Left lobe of liver (tissue), 2 donors: ENCODE measurements at places on chromosomes 3 and 15.

GRCh38 chr3:190318666-190319065 lies 3.6 kb downstream of the CLDN1 start:
- no peak for DNase-seq

DNA sequence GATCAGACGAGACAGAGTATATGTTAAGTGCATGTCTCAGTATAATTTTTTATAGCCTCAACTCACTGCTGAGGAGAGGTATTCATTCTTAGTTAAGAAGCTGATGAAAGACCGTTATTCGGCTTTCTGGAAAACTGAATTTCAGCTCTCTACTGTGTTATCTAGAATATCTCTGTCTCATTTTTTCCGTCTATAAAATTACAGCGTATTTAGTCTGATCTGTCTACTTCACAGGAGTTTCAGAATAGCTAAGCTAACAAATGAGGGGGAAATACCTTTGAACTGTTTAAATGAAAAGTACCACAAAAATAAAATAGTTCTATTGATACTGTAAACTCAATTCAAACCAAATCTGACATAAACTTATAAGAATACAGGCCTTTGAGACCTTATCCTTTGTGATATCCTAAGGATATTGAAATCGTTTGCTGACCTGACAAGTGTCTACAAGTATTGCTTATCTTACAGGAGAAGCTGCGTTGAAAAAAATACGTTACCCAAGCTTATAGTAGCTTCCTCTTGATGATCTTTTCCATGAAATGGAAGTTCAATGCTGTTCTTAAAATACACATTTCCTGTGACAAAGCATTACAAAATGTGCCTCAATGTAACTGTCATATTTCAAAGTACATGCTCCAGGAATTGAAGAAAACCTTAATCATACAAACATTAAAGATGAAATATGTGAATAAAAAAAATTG lies 104.6 kb downstream of the IL1RAP start:
- DNase-seq, result no peak

DNA sequence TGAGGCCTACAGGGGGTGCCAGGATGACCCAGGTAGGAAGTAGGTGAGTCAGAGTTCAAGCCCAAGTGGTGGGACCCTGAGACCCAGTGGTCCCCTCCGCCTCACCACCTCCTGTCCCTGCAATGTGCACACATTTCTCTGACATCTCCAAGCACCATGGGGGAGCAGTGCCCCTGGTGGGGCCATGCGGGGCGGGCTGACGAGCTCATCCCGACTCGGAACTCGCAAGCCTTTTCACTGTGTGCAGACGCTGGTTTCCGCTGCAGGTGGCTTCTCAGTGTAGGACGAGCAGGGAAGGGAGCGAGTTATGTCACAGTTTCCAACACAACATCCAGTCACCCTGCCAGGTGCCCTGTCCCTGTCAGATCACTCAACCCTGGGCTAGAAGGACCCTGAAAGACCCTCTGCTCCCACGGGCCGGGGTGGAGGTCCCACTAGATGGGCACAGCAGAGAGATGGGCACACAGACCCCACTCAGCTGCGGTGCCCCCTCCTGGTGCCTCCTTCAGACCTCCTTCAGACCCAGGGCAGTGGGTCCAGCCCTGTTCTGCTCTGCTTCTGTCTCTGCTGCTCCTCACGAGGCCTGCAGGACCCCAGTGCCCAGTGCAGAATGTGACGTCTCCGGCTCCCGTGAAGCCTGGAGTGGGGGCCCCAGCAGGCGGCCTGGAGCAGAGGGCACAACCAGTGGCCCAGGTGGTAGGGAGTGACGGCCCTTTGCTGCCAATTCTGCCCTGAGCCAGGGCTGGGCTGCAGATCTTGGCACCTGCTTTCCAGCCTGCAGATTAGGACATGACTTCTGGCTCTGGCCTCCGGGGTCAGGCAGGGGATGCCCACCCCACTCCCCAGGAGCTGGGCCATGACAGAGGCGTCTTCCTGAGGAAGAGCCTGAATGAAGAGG lies 102.0 kb upstream of the RPL32 start:
- DNase-seq, result peak; percentile 75

DNA sequence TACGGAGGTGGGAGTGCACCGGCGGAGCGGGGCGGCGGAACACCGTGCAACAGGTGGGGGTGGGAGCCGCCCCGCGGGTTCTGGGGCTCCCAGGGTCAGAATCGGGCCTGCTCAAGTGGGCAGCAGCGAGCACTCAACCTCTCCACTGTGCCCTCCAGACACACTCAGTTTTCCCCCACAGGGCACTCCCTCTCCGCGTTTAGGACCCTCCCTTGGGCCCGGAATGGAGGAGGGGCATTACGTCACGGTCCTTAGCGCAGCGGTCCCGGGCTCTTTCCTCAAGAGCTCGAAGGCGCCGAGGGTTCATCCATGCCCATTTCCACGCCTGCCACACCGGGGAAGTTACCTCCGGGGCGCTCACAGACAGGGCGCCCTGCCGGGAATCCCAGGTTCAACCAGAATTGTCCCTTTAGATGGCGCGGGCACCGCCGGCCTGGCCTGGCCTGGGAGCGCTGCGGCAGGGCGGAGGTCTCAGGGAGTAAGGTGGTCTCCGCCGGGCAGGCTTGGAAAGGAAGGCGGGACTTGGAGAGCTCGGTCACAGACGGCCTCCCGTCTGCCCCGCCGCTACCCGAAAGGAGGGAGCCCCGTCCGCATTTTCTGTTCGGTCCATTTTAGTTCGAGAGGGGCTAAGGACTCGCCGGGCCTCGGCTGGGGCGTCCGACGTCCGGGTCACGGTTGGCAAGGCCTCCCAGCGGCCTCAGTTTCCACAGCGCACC lies 5.1 kb downstream of the RNU6-1 start:
- DNase-seq, result no peak

DNA sequence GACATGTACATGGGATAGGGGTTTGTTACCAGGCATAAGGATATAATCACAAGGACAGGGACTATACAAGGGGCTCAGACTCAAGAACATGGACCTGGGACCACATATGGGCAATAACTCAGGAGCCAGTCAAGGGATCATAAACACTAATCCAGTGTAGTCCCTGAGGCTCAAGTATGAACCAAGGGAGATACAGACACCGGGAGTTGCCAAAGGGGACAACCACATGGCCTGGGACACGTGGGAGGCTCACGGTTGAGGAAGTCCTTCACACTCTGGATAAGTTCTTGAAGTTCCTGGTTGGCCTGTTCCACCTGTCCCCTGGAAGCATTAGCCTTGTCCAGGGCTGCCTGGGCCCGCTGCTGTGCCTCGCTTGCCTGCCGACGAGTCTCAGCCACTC lies 1.8 kb upstream of the USP19 start:
- DNase-seq, result no peak

DNA sequence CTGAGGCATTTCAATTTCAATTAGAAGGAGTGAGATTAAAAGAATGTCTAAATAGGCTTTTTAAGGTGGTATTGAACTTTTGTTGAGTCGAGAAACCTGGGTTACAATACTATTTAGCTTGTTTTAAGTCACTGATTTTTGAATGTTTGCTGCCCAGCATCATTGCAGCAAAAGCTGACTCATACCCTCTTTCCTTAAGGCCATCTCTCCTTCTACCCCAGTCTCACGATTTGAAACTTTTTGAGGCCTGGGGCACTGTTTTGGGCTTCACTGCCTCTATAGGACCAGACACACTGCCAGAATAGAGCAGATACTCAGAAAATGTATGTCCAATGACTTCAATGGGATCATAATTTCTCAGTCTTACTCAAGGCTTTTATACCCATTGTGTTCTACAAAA lies 319.6 kb upstream of the TGFBR2 start:
- no peak for DNase-seq

GRCh38 chr15:48352474-48353072 lies 21.3 kb downstream of the DUT start:
- no peak for DNase-seq

GRCh38 chr3:79491029-79491641 lies 276.7 kb downstream of the ROBO1 start:
- DNase-seq, result no peak

- DNase-seq, result no peak
These were observed 254.3 kb downstream of the CLSTN2 start for GRCh38 chr3:140189267-140189666.

GRCh38 chr15:100061944-100062343 lies 279.8 kb downstream of the ADAMTS17 start:
- DNase-seq, result no peak

DNA sequence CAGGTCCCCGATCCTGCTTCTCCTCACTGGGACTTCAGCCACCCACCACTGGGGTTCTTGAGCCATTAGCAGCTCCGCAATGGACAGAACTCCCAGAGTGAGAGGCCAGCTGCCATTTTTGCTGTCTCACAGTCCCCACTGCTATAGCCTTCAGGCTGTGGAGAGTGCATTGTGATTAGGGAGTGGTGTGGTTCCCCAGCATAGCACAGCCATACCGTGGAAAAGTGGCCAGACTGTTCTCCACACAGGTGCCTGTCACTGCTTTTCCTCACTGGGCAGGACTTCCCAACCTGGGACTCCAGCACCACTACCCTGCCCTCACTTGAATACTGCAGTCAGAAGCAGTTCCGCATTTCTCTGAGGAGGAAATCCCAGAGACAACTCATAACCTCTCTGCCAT lies 270.3 kb upstream of the DCBLD2 start:
- no peak for DNase-seq

DNA sequence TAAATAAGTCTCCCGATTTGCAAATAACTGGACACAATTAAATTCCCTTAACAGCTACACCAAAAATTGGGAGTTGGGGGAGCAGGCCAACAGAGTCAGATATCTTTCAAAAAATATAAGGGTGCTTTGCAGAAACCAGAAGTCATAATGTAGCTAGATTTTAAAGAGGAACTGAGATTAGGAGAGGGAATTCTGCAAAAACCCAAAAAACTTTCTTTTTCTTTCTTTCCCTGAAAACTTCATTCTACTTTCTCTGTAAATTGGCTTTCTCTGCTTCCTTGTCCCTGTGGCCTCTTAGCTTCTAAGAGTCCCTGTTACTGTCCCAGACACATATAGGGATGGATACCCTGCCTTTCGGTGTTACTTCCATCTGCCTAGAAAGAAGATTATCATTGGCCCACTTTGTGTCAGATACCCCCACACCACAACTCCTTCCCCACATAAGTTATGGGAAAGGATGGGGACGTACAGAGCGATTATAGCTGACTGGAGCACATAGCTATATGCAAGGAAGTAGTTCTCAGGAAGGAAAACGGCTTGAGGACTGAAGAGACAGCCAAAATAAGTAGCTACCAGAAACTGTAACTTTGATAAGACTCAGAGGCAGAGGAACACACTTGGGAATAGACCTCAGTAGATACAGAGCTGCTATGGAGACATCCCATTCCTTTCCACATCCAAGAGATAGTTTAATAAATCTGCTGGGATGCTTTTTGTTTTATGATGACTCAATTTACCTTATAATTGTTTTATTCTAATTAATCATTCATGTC lies 129.1 kb upstream of the TGFBR2 start:
- no peak for DNase-seq

- DNase-seq, result no peak
These were observed 258.1 kb downstream of the TIGIT start for GRCh38 chr3:114551770-114552526.
